ENCODE measurements at places on chromosomes 3 and 15. TPM values are rescaled to one million over a fixed set of nuclear protein-coding genes. Genes with fewer than 3 reads are reported as not detected.

The NRG4 gene
- not detected for polyA plus RNA-seq

The NR2F2 gene
- polyA plus RNA-seq = not detected

The PLCH1 gene
- polyA plus RNA-seq = 0.02 TPM

DNA sequence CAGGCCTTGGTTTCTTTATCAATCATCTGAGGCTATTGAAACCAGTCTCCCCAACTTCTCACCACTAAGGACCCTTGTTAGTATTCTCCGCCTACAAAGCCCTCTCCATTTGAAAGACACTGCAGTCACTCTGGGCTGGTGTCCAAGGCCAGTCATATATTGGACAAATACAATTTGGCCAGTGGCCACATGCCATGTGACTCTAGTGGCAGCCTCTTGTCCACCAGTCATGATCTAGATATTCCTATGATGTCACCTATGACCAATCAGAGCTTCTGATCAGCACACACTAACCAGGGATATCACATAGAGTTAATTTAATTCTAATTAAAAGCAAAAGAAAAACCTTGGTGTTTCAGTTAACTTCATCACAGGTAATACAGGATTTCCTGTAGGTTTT lies 68.2 kb downstream of the RAB11A start:
- H3K4me3 ChIP-seq = no peak overlapping the region
- H3K27ac ChIP-seq = no peak overlapping the region
- no peaks in the 10 kb centered on the region for H3K27me3 ChIP-seq
- H3K4me1 ChIP-seq = peaks cover 6% of the 10 kb centered on the region
- DNase-seq = no peak
- H3K36me3 ChIP-seq = no peaks in the 10 kb centered on the region

DNA sequence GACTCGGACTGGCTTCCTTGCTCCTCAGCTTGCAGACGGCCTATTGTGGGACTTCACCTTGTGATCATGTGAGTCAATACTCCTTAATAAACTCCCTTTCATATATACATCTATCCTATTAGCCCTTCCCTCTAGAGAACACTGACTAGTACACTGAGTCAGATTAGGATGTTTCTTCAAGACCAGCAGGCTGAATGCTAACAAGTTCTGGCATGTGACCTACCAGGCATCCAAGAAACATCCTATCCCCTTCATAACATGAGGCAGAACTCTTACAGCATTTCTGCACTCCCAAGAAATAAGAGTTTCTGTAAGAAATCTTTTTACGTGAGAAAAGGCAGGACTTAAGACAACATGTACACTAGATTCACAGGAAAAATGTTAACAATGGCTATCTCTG lies 9.3 kb downstream of the CFAP92 start:
- H3K4me1 ChIP-seq = no peaks in the 10 kb centered on the region
- DNase-seq = no peak

DNA sequence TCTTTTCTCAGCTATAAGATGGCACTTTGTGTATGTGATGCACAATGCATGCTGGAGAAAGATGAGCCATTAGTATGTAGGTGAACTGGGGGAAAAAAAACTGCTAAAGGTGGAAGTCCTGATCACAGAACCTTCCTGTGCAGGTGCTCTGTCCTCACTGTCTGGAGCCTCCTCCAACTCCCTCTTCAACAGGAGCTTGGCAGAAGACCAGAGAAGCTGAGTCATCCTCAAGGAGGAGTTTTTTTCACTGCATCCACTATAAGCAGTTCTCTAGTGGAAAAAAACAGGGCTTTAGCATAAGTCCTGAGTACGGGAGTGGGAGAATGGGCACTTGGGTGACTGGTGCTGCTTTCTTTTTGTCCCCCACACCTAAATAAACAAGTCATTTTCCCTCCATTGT lies 168.4 kb upstream of the CADPS start:
- H3K4me3 ChIP-seq = no peak overlapping the region
- no peaks in the 10 kb centered on the region for H3K4me1 ChIP-seq
- no peaks in the 10 kb centered on the region for H3K27me3 ChIP-seq
- H3K36me3 ChIP-seq = no peaks in the 10 kb centered on the region
- no peak for DNase-seq
- H3K27ac ChIP-seq = no peak overlapping the region

DNA sequence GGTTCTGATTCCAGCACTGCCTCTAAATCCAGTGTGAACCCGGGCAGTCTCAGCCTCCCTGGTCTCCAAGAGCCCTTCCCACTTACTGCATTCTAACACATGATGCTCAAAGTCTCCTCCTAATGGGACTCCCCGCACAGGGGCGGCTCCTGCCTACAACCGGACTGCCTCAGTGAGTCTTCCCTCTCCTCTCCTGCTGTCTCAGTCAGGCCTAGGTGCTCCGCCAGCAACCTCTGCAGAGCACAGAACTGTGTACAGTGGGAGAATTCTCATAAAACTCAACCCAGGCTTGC lies 28.9 kb downstream of the TBC1D2B start:
- no peak overlapping the region for H3K4me3 ChIP-seq
- peaks cover 100% of the 10 kb centered on the region for H3K4me1 ChIP-seq
- peaks cover 2% of the 10 kb centered on the region for H3K36me3 ChIP-seq

DNA sequence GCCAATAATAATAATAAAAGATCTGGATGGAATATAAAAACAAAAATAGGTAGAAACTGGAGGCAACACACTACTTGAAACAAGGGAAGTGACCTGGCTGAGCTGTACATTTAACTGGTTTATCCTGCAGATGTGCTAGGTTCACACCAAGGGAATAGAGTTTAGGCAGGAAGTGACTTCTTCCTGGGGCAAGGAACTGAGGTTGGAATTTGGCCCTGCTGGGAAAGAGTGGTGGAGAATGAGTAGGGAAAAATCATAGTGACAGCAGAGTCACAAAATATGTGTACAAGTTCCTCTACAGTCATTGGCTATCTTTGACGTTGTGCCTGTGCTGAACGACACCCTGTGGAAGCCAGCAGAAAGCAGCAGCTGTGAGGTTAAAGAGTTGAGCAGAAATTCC lies 44.1 kb downstream of the ARHGAP11B start:
- no peak overlapping the region for H3K4me3 ChIP-seq
- H3K27ac ChIP-seq = no peak overlapping the region
- DNase-seq = no peak
- H3K36me3 ChIP-seq = no peaks in the 10 kb centered on the region
- H3K4me1 ChIP-seq = no peaks in the 10 kb centered on the region

GRCh38 chr3:189239616-189240015 lies 67.8 kb downstream of the TPRG1 start:
- DNase-seq = no peak
- H3K4me1 ChIP-seq = no peaks in the 10 kb centered on the region
- no peaks in the 10 kb centered on the region for H3K27me3 ChIP-seq
- no peak overlapping the region for H3K27ac ChIP-seq
- no peak overlapping the region for H3K4me3 ChIP-seq
- no peaks in the 10 kb centered on the region for H3K36me3 ChIP-seq

GRCh38 chr3:53255423-53255774 lies 423 bp downstream of the TKT start:
- DNase-seq = peak; percentile 22
- H3K36me3 ChIP-seq = no peaks in the 10 kb centered on the region
- H3K4me3 ChIP-seq = peak overlapping the region; percentile 79
- no peaks in the 10 kb centered on the region for H3K27me3 ChIP-seq

DNA sequence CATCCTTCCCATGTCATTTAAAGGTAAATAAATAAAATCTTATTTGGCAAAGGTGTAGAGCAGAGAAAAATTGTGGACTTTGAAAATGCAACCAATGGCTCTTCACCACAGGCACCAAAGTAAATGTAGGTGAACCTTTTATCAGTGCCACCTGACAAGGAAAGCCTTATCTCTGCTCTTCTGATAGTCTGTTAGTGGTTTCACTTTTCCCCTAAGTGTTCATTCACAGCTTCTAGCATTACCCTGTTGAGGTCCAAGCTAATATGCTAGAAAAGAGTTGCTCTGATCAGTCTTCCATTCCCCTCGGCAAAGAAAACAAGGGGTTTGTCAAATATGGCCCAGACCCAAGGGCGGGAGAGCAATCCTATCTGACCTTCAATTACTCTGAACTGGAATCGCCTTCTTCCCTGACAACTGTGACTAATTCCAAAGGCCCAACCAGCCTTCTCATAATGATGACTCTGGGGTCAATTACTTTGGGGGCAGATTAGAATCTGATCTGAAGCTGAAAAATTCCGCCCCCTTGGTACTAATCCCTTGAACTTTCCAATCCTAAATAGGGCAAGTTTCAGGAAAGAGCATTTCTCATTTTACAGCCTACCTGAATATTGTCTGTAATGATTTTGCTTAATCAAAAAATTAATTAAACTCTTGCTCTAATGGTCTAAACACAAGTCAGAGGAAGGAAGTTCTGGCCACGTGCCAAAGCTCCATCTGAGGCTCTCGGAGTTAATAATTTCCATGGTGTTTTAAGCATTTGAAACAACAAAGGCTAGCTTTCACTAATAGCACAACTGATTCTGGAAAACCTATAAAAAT lies 52.4 kb downstream of the SETMAR start:
- H3K36me3 ChIP-seq = no peaks in the 10 kb centered on the region
- no peaks in the 10 kb centered on the region for H3K27me3 ChIP-seq
- no peak for DNase-seq
- H3K4me1 ChIP-seq = peaks cover 4% of the 10 kb centered on the region

DNA sequence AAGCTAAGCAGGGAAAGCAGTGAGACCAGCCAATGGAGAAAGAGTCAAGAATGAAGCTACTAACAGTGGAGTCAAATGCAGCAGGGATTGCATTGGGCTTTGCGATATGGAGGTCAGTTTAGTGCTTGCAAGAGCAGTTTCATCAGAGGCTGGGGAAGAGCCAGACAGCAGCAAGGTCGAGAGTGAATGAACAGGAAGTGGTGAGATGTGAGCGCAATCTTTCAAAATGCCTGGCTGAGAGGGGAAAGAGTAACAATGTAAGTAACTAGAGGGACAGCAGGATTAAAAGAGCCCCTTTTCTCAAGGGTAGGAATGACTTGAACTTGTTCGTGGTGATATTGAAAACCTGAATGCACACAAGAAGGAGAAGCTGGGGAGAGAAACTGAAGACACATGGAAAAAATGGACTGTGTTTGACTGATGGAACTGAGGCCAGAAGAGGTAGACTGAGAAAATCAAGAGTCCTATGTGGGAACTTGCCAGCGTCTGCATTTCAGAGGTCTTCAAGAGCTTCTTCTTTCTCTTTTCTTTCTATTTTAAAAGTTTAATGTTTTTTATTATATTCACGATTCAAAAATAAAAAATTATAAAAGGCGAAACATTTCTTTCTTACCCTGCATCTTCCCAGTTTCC lies 30.6 kb upstream of the GPR160 start:
- no peaks in the 10 kb centered on the region for H3K36me3 ChIP-seq
- H3K4me1 ChIP-seq = peaks cover 30% of the 10 kb centered on the region
- H3K27ac ChIP-seq = no peak overlapping the region
- DNase-seq = peak; percentile 31

DNA sequence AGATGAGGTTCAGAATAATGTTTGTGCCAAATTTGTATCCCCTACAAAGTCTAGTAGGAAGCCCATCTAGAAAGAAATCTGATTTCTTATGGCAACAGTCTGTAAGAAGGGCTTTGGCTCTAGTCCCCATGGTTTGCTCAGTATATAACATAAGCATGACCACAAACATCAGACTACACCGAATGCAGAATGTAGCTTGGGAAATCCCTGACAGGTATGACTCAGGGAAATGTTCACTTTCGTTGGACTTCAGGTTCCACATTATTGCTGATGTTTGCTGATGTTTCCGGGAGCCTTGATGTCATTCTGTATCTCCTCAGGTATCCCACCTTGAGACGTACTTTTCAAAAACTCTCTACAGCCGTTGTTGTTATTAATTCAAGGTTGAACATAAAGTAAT lies 304.4 kb upstream of the TGFBR2 start:
- no peak for DNase-seq
- no peaks in the 10 kb centered on the region for H3K27me3 ChIP-seq
- H3K27ac ChIP-seq = no peak overlapping the region

DNA sequence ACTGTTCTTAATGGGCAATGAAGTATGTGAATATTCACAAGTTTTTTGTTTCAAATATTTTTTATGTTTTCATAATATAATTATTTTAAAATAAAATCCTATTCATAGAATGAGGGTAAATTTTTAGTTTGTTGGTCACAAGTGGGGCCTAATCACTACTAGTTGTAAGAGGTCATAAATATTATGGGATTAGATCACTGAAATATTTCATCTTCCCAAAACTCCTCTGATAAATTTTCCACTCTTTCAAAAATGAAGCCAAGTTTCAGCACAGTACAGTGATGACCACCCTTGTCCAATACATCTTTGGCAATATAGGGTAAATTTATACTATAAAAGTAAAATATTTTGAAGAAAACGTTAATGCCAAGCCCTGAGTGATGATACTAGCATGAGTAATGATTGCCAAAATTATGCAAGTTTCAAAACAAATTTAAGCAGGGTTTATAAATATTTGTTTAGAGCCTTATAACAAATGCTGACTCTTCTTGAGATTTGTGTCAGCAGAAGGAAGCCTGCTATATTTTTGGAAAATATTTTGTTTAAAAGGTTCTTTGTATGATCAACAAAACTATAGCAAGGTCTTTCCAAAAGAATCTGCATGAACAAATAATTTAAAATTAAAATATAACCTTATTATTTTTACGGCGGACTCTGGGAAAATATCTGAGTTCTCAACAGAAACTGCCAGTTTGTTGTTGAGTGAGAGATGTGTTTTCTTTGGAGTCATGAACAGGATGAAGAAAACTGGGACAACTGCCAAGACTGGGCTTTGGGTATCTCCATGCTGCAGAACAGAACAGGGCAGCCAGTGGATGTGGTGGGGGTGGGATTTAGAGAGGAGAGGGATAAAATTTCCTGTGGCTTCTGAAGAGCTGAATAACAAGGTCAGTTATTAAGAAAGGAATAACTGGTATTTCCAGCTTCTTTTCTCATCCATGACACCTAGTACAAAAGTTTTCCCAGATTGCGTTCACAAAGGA lies 17.9 kb upstream of the TM4SF1 start:
- no peaks in the 10 kb centered on the region for H3K36me3 ChIP-seq
- H3K4me3 ChIP-seq = no peak overlapping the region
- H3K4me1 ChIP-seq = no peaks in the 10 kb centered on the region
- no peak overlapping the region for H3K27ac ChIP-seq
- no peak for DNase-seq

- no peaks in the 10 kb centered on the region for H3K4me1 ChIP-seq
- no peak for DNase-seq
- H3K4me3 ChIP-seq = no peak overlapping the region
- H3K27ac ChIP-seq = no peak overlapping the region
- H3K27me3 ChIP-seq = no peaks in the 10 kb centered on the region
Measured at GRCh38 chr15:26023231-26023630, 160.1 kb upstream of the ATP10A start.

GRCh38 chr15:91878319-91878870 lies 24.9 kb downstream of the SLCO3A1 start:
- H3K4me3 ChIP-seq = no peak overlapping the region
- no peak for DNase-seq
- no peaks in the 10 kb centered on the region for H3K36me3 ChIP-seq
- H3K27ac ChIP-seq = no peak overlapping the region

DNA sequence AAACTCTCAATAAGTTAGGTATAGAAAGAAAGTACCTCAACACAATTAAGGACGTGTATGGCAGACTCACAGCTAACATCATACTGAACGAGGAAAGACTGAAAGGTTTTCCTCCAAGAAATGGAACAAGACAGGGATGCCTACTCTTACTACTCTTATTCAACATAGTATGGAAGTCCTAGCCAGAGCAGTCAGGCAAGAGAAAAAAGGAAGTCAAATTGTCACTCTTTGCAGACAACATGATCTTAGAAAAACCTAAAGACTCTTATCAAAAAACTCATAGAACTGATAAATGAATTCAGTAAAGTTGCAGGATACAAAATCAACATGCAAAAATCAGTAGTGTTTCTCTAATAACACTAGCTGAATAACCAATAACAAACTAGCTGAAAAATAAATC lies 96.0 kb downstream of the C3orf70 start:
- no peak for DNase-seq
- H3K4me3 ChIP-seq = no peak overlapping the region
- H3K4me1 ChIP-seq = no peaks in the 10 kb centered on the region

Data from CD4-positive, alpha-beta memory T cell (primary cell).